EL (cell line): ENCODE measurements at places on chromosomes 3 and 15.

DNA sequence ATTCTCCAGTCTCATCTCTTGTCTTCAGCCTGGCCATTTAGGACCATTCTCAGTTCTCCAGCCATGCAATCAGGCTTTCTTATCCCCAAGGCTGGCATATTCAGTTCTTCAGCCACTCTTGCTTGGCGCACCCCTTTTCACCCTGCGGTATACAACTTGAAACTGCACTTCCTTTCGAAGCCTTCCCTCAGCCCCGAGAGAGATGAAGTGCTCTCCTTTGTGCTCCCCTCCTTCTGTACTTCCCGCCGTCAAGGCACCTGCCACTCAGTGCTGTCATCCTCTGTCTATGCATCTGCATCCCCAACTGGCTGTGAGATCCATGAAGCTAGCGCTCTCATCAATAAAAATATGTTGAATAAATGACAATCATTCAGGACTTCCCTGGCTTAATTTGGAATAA lies 45.7 kb downstream of the MORC1 start:
- no peak for DNase-seq

- DNase-seq: peak; percentile 31
These were observed 75.2 kb upstream of the ACAD9 start for GRCh38 chr3:128804017-128804810.

DNA sequence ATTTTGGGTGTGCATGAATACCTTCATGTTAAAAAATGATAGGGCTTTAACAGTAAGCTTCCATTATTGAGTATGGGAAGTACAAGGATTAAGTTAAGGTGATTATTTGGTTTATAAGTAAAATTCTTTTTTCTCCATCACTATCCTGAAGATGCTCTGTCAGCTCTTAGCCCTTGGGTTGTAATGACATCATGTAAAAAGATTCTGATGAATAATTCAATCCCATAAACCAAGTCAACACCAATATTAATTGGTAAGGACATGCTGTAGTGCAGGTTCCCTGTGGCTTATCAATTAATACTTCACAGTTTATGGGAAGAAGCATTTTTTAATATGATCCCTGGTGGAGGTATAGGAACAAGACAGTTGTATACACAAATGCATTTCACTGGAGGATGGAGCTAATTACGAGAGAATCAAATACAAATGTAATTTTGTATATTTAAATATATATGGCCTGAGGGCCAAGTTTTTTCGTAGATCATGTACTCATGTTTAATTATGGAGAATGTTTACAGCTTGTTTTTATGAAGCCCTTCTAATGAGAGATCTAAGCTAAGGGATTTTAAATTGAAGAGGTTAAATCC lies 87.6 kb downstream of the SLC49A4 start:
- DNase-seq: no peak

DNA sequence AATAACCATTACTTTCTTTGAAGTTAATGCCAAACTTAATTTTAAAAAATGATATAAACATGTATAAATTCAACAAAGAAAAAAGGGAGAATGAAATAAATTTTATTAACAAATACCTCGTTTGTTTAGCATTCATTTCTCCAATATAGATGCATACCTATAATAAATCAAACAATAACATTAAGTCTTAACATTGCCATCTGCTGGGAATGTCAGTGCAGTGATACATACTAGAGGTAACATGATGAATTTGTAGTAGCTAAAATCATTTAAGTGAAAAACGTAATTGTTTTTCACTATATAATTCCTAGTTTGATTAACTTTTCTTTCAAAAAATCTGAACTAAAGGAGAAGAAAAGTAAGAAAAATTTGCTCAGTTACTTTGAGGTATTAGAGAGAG lies 340.2 kb upstream of the CBLB start:
- no peak for DNase-seq

GRCh38 chr15:83960192-83960829 lies 275.3 kb upstream of the GOLGA6L4 start:
- DNase-seq: no peak

GRCh38 chr15:96108405-96108804 lies 222.1 kb upstream of the NR2F2 start:
- DNase-seq: no peak

DNA sequence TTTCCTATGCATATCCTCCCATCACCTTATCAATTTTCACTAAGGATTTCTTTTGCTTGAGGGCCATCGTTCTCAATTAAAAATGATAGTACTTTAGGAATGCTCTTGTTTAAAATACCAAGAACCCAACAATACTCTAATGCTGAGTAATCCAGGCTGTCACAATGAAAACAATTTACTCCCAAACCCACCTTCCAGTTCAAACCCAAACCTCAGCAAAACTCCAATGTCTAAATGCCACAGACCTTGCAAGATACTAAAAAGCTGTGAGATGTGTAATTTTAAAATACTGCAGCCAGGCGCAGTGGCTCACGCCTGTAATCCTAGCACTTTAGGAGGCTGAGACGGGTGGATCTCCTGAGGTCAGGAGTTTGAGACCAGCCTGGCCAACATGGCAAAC lies 889.8 kb downstream of the ROBO1 start:
- peak; percentile 82 for DNase-seq

DNA sequence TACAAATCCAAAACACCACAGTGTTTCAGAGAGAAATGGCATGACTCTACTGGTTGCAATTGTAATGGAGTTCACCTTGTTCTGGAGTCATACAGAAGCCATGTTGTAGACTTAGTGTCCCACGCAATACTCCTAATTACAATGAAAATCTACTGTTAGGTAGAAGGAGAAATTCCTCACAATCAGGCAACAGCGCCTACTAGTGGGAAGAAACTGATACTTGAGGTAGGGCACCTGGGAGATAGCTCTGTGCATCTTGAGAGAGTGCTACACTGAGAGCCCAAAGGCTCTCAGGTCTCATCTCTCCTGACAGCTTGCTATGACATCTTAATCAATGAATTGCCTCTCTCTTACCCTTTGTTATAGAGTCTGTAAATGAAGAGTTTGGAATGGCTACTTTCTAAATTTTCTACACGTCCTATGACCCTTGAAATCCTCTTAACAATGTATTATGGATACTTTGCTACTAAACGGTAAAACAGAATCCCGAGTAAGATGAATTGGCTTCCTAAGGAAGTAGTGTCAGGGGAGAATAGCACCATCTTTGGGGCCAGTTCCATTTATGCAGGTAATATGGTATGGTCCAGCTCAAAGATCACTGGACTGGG lies 422.7 kb upstream of the TPRG1 start:
- DNase-seq: peak; percentile 15

- no peak for DNase-seq
These were observed 76.7 kb upstream of the P3H2 start for GRCh38 chr3:190197346-190197763.

DNA sequence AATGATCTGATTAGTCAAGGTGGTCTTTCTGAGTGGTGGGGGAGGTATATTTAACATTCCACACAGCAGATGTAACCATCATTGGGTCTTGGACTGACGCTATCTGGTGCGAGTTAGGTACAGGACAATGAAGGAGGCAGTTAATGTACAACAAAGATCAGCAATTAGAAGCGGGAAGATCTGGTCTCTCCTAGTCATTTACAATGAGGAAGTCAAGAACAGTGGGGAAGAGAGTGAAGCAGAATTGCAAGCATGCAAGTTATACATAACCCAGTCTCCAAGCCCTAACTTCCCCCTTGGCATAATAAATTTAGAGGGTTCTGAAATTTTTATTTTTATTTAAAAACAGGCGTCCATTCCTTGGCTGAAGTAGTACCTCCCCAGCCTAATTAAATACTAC lies 14.1 kb downstream of the GPD1L start:
- no peak for DNase-seq

GRCh38 chr3:128650096-128651050 lies at the start of gene RPN1:
TSS of gene RPN1 (minus strand) at chr3:128650818. CDS start at chr3:128650800, 18 bp downstream.
- DNase-seq: peak; percentile 93

DNA sequence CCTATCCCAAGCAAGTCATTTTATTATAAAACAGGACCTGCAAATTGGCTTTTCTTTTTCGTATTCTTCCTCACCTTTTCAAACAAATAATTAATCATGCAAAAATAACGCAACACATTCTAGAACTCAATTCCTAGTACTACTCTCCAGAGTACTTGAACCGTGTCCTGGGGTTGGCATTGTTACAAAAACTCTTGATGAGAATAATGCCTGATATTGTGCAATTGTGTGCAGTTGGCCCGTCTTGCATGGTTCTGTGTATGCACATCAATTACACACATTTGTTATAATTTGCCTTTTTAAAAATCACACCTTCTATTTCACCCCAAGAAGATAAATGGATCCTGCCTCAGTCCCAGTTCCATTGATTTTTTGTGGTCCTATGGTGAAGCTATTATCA lies 205.4 kb downstream of the EPHB1 start:
- DNase-seq: no peak

- no peak for DNase-seq
These were observed 61.5 kb downstream of the ASB7 start for GRCh38 chr15:100663915-100664281.

DNA sequence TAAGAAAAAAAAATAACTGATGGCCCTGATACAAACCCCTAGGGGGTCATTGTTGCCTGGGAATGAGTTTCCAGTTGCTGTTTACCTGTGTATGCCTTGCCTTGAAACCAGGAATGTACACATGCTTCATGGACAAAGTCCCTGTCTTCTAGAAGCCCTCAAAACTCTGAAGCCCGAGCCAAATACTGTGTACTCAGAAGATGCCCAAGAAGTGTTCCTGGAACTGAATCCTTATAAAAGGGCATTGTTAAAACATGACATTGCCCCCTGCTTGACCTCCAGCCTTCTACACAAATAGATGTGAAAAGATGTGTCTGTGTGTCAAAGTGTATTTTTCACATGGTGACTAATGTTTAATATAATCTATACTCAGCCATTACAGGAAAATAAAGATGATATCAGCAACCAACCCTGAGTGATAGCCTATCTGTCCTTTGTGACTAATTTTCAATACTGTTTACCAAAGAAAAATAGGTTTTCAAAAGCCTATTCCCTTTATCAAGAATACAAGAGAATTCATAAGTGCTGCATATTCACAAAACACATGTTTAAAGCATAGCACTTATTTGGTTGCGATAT lies 325.9 kb downstream of the MECOM start:
- DNase-seq: no peak

- DNase-seq: no peak
These were observed 473.5 kb downstream of the RBMS3 start for GRCh38 chr3:29754346-29754745.

DNA sequence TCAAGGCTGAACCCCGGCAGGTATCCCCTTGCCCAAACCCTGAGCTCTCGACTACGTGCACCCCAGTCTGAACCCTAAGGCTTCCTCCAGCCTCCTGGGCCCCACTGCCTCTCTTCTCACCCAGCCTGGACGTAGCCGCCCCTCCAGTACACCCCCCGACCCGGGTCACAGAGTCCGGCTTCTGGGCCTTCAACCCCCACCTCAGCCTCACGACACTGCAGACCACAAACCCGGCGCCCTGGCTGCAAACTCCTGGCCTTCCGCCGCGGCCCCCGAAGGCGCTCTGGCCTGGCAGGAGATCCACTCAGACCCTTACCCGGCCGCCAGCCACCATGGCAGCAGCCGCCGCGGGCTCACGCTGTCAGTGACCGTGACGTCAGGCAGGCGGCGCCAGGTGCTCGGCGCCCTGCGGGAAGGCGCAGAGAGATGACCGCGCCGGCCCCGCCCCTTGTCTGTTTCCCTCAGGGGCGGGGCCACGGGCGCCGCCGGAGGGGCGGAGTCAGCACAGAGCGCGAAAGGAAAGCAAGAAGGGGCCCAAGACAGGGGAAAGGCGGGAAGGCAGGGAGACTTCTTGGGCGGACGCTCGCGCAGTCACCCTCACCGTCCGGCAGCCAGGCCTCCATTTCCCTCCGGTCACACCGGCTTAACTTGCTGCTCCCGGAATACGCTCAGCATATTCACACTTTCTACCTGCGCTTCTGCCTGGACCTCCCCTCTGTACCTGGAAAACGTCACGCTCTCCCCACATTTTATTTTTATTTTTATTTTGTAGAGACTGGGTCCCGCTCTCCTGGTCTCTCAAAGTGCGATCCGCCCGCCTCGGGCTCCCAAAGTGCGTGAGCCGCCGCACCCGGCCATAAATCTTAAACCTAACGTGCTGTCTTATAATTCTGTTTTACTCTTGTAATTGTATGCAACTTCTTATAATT lies at the start of gene RMDN3:
Gene RMDN3 (minus strand): TSS at position 372 of the 929 bp plus-strand sequence. CDS start 471 bp downstream, outside the sequence.
- DNase-seq: peak; percentile 95

GRCh38 chr15:89677381-89677780 lies 1.8 kb downstream of the PLIN1 start:
- no peak for DNase-seq

DNA sequence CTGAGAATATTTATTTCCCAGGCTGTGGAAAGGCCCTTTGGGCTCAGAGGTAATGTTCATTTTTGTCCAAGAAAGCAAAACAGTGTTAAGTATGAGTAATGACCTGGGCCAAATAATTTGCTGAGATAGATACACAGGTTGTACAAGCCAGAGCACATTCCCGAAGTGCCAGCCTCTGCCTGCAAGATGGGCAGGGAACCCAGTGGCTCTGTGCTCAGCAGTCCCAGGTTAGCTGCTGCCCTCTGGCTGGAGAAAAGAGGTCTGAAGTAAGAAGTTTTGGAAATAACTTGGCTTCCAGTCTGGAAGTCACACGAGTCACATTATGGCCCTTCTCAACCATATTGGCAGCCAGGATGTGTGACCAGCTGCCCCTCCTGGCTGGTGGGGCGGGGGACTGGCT lies 20.2 kb downstream of the MYZAP start:
- peak; percentile 20 for DNase-seq

DNA sequence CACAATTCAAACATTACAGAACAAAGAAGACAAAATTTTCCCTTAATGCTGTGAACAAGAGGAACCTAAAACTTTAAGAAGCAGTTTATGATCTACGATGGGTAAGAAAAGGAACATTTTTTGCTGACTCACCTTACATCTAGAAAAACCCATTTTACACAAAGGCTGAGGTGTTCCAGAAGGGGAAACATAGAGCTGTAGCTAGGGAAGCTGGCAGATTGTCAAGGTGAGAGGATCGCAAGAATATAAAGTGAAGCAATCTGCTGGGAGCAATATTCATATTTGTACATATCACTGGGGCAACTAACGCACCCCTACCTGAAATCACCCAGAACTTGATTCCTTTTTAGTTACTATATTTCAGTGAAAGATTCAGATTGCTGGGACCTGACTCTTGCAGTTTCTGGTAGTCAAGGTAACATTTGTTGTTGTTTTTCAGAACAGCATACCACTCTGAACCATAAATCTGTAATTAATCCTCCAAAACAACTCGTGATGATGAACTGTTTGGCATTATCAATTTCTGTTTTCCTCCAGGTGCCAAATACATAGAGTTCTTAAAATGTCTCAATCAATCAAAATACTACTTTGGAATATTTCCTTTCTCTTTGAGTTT lies 184.1 kb upstream of the LRRC3B start:
- peak; percentile 3 for DNase-seq

DNA sequence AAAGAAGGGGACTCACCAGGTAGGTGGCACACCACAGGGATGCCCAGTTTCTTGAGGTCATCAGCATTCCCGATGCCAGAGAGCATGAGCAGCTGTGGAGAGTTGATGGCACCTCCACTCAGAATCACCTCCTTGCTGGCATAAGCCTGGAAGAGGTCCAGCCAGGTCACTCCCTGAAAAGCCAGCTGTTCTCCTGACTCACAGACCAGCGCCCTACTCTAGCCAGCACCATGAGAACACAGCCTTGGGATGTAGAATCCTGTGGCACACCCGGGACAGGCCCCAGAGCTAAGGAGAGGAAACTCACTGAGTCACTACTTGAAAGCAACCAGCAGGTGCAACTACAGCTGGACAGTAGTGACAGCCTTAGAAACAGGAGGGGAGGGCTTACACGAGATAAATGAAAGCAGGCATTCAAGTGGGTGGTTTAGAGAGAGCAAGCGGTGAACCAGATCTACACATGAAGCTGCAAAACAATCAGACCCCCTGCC lies 24.5 kb downstream of the CHDH start:
- no peak for DNase-seq
